Fibroblast of lung (primary cell): ENCODE measurements at places on chromosomes 5 and 9.

DNA sequence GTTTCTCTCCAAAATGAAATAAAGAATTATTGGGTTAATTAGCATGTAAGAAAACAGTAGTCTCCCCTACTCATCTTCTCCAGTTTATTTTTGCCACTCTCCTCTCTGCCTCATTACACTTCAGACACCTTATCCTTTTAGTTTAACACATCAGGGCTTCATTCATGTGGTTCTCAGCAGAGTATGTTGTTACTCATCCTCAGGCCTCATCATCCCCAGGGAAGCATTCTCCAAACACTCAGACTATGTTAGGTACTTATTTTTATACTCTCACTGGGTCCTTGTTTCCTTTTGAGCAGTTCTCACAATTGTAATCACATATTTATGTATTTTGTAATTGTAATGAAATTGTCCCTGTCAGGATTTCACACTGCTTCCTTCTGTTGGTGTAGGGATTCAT is 470.5 kb downstream of the PDE4D start:
- no peak for DNase-seq

DNA sequence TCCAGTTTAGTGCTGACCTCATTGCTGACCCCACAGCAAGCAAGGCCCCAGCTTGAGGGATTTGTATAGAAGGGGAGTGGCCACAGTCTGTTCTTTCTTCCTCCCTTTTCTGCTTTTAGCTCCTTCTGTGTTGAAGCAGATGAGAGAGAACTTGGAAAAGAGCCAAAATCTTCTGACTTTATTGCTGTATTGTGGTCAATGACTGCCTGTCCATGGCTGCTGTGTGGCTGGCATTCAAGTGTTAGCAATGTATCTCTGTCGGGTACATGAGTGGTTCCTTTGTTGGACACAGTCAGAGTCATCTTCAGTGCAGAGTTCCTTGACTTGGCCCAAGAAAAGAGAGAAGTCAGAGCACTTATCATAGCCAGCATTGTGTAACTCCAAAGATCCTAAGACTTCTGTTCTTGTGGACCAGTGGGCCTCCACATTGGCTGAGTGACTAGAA is 154.1 kb downstream of the LRRC70 start:
- peak; percentile 1 for DNase-seq

- no peak for DNase-seq
These were observed 21.9 kb downstream of the PTGES2 start for GRCh38 chr9:128105538-128106175.

- peak; percentile 53 for DNase-seq
These were observed 85.8 kb downstream of the MRPS27 start for GRCh38 chr5:72234265-72234700.

DNA sequence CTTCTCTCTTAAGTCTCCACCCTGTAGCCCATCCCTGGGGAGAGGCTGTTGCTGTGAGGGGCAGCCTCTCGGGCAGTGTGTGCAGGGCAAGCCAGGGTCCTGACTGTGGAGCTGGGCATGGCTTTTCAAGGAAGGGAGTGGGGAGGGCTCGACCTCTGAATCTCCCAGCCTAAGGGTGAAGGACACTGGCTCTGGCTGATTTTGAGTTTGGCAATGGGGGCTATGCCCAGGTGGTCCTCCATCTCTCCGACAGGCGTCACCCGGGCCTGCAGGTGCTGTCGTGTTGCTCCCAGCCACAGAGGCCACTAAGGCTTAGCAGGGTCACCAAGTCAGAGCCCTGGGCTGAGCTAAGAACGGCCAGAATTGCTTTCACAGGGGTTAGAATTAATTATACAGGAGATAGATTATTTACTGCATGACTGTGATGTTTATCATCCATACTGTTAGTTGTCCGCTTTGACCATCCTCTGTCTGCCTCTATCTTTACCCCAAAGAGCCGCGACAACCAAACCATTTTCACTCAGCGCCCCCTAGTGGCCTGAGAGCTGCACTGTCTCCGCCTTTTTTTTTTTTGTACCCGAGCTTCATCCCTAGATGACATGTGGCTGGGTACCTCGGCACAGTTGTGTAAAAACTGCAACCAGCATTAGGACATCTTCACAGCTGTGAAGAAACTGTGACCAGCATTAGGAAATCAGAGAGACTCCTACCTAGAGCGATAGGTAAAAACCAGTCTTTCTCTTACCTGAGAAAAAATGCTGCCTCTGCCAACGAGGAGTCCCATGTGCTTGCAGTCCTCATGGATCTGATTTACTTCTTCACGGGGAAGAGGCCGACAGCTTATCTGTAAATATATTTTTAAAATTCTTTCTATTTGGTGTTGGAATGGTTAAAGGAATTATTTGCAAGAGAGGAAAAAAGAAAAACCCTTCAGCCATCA is 44.5 kb downstream of the AGXT2 start:
- peak; percentile 26 for DNase-seq

DNA sequence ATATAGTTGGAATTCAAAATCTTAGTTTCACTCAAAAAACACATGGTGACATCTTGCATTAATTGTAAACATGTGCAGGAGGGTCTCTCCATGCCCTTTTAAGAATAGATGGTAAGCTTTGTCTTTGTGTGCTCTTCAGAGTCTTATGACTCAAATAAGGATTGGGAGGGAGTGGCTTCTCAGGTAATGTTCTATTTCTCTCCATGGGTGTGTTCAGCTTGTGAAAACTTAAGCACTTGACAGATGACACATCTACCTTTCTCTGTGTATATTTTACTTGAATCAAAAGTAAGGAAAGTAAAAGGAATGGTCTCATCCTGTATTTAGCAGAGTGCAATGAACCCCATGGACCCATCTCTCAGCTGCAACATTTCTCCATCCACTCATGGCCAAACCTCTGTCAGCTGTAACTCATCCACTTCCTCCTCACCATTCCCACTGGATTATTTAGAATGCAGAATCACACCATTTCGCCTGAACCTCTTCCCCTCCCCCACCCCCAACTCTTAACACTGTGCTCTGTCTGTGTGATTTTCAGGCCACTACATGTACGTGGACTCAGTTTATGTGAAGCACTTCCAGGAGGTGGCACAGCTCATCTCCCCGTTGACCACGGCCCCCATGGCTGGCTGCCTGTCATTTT is 82.1 kb downstream of the MAMDC2 start:
- no peak for DNase-seq

GRCh38 chr5:32331217-32331934 is 18.6 kb upstream of the MTMR12 start:
- DNase-seq: no peak

DNA sequence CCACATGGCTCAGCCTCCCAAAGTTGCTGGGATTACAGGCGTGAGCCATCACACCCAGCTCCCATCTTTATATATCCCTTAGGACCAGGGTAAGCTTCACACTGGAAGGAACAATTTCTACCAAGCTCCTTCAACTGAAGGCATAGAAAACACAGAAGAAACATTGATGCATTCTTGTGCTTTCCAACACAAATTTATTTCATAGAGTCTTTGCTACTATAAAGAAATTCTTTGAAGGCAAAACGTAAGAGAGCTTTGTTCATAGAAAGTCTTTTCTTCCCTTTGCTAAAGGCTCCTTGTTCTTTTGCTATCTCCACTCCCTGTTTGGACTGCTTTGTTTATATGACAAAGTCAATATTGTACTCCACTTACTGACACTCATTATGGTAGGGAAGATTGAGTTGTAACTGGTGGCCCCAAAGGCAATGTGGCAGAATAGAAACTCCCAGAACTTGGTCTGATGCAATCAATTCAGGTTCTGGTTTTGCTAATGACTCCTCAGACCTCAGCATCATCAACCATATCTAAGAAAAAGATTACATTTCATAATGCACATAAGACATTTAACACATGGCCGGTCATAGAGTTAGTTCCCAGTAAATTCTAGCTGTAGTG is 97.4 kb upstream of the CLINT1 start:
- no peak for DNase-seq

DNA sequence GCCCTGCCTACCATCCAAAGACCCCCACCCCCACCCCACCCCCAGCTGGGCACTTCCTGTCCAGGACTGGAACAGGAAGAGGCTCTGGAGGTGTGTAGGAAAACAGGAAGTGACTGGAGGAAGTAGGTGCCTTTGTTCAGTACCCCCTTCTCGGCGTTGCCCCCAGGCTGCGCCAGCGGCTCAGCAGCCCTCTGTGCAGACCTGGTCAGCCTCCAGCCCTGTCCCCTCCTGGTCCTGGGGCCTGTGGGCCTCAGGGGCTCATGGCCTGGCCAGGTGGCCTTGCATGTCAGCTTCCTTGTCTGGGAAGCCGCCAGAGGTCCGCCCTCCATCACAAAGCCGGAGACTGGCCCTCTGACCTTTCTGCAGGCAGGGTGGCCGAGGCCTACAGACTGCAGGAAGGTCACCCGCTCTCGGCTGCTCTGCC is 26.0 kb downstream of the FLT4 start:
- no peak for DNase-seq

DNA sequence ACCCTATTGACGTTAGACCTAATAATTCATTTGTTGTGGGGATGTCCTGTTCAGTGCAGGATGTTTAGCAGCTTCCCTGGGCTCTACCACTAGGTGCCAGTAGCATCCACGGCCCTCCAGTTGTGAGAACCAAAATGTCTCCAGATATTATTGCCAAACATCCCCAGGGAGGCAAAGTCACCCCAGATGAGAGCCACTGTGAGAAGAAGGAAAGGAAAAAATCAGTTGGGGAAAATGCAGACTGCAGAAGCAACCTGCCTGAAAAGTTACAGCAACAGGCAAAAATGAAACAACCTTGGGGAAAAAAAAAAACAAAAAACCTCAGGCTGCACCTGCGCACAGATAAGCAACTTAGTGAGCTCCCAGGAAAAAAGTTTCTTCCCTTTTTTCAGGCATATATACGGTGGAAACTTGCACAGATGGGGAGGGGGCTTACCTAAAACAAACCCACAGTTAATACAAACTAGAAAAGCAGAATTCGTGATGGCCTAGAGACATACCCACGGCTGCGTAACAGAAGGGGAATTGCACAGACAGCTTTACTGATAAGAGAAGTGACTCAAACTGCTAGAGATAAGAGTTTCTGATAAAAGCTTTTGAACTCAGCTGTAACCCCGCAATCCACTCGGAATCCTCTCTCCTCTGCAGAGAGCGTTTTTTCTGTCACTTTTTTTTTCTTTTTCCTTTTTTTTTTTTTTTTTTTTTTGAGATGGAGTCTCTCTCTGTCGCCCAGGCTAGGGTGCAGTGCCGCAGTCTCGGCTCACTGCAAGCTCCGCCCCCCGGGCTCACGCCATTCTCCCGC is 29.8 kb upstream of the FBP1 start:
- peak; percentile 66 for DNase-seq

DNA sequence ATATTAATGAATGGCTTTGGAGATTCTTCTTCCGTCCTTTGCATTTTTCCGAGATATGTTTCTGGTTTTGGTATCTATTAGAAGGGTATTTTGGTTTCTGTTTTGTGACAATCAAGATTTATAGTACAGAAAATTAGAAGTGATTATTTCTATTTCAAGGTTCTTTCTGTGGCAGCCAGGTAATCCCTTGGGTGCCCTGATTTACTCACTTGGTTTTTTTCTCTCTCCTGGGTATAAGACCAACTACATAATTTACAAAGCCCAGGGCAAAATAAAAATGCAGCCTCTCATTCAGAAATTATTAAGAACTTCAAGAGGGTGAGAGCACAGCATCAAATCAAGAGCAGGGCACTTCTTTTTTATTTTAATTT is 2.0 kb upstream of the RNF14 start:
- DNase-seq: no peak

DNA sequence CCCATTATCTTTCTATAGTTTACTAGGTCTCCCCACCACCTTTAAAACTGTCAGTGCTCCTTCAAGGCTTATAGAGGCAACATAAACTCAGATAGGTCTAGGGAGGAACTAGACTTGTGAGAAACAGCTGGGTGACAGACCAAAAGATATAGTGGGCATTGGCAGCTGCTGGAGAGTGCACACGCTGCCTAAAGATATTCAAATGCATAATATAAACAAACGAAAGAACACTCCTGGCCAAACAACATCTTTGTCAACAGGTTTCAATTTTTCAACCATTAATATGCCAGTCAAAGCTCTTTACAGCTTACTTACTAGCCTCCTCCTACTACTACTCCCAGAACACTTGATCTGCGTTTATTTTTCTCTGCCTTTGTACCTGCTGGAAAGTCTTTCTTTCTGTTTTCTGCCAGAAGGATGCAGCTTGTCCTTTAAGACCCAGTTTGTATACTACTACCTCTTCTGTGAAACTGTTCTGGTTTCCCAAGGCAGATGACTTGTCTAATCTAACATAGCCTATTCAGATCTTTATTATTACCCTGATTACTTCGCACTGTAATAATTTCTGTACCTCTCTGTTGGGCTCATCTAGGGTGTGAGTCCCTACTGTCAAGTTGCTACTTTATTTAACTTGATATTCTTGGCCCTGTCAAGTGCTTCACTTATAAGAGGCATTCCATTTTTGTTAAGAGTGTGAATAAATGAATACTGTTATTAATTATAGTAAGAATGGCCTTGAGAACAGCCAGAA is 14.3 kb downstream of the KDM3B start:
- DNase-seq: no peak

DNA sequence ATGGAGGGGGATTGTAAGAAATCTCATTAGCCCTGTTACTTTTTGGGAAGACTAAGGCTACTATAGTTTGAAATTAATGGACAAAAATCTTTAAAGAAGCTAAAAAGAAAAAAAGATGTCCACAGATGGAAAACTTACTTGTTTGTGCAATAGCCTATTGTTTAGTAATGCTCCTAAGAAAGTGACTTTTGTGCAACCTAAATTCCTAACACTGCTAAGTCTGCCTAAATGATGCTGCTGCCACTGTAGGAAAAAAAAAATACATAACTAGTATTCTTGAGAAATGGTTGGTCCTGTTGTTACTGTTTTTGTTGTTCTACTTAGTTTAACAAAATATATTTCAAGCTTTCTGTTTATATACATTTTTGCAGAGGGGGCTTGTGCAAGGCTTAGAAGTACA is 108.2 kb upstream of the NR3C1 start:
- DNase-seq: no peak

DNA sequence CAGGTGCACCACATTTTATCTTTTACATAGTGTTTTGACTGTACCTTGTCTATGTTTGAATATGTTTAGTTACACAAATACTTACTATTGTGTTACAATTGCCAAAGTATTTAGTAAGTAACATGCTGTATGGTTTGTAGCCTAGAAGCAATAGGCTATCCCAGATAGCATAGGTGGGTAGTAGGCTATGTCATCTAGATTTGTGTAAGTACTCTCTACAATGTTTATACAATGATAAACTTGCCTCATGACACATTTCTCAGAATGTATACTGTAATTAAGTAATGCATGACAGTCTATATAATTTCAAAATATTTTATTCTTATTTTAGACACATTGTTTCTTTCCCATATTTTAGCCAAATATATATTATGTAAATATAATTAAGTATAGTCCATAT is 836.8 kb upstream of the CDH9 start:
- no peak for DNase-seq

DNA sequence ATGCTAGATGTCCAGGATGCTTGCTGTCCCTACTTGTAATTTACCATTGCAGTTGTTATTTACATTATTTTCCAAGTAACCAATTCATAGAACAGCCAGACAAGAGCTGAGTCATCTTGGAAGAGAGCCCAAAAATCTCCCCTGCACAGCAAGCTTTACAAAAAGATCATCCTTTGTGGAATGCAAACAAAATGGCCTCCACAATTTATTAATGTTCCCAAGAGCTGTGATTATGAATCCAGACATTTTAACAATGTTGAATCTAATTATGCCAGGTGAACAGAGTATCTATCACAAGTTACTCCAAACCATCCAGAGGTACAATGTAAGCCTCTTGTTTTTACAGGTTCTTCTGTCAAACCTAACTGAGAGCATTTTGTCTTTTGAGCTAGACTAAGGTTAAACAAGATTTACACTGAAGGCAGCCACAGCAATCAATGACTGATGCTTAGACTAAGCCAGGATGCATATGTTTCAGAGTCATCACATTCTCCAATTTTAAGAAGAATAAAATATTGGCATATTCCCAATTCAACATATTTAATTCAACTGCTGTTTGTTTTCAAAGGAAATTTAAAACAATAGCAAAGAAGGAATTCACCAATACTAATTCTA is 95.3 kb upstream of the SLC12A2 start:
- DNase-seq: peak; percentile 89
